ENCODE measurements at places on chromosomes 13 and 19.

GRCh38 chr19:40466219-40466984, 399 bp upstream of the SPTBN4 start:
- no peak for DNase-seq

DNA sequence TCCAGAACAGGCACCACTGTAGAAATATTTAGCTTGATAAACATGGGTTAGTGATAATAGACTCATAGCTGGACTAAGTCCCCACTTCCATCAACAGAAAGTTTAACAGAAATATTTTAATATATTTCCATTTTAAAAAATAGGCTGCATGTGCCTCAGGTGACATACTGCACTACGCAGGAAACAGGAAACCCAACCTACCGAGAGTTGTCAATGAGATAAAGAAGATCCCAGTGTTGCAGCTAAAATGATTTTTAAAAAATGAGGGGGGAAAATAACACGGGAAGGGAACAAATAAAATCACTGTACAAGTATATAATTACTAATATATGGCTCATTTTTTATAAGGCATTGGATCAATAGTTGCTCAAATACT, 154.8 kb downstream of the TBC1D4 start:
- DNase-seq: no peak

DNA sequence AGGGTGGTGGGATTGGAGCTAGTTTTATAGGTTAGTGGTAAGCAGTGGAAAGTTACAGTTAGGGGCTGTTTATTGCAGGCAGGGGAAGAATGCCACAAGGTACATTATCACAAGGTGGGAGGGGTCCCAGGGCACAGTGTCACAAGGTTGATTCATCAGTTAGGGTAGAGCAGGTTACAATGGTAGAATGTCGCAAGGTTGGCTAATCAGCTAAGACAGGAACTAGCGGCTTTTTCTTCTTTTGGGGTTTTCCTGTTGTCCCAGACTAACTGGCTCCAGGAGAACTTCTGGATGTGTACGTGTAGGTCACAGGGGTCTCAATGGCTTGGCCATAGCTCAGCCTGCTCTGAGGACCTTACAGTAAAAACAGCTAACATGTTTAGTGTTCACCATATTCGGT, 1221.1 kb downstream of the SLITRK1 start:
- no peak for DNase-seq

DNA sequence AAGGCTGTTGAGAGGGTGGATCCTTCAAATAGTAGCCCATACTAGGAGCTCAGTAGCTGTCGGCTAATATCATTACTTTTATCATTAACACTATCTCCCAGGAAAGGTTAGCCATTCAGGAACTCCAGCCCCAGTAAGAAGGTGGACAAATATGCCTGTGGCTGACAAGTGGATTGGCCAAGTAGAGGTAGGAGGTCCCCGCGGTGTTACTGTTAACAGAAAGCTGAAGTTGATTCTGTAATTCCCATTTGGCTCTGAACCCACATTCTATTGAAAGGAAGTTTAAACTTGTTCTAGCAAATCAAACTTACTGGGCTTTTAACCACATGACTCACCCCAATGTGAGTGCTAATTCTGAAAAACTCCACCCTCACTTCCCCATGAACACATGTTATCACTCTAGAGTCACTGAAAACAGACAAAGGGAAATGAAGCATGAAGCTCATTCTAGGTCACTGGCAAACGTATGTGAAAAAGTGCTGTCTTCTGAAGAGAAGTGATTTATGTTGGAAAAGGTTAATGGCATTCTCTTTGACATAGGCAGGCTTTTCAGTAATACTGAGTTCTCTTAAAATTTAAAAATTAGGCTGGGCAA, 273.5 kb downstream of the FGF14 start:
- peak; percentile 6 for DNase-seq

GRCh38 chr13:60288569-60288968, 108.5 kb upstream of the TDRD3 start:
- no peak for DNase-seq

- DNase-seq: peak; percentile 41
These were observed 6.7 kb upstream of the MADCAM1 start for GRCh38 chr19:489418-490196.

GRCh38 chr19:39160889-39161672, 35.5 kb downstream of the PAK4 start:
- no peak for DNase-seq
